ENCODE measurements at places on chromosomes 3 and 15.

GRCh38 chr3:47663630-47664240, 85.1 kb upstream of the CSPG5 start:
- no peaks in the 10 kb centered on the region for H3K27me3 ChIP-seq
- no peaks in the 10 kb centered on the region for H3K4me1 ChIP-seq
- no peak overlapping the region for H3K27ac ChIP-seq
- no peak for DNase-seq

DNA sequence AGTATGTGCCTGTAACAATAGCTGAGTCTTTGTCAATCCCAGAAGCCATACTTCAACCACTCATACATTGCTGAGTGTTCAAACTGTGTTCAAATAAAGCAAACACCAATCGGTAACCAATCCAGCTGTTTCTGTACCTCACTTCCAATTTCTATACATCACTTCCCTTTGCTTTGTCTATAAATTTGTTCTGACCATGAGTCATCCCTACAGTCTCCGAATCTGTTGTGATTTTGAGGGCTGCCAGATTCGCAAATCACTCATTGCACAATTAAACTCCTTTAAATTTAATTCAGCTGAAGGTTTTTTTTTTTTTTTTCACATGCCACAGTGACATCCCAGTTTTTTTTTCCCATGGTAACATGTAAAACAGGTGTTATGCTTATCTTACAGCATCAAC, 870.3 kb downstream of the NAALADL2 start:
- H3K36me3 ChIP-seq = no peaks in the 10 kb centered on the region
- peak overlapping the region; percentile 58 for H3K27ac ChIP-seq
- H3K4me1 ChIP-seq = no peaks in the 10 kb centered on the region
- no peak for DNase-seq

DNA sequence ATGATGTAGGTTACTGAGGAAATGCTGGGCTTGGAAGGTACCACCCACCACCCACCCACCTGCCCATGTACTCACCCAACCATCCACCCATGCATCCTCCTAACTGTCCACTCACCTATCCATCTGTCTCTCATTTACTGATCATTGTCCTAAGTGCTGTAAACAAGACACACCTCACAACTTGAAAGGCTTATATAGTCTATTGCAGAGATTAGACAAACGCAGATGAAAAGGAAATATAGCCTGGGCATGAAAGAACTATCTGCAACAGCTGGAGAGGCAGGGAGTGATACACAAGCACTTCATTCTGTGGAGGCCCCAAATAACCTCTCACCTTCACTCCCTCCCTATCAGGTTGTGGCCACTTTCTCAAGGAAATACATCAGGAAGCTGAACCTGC, 54.0 kb downstream of the DAPK2 start:
- no peaks in the 10 kb centered on the region for H3K4me1 ChIP-seq
- H3K36me3 ChIP-seq = no peaks in the 10 kb centered on the region
- DNase-seq = no peak
- no peaks in the 10 kb centered on the region for H3K27me3 ChIP-seq
- no peak overlapping the region for H3K27ac ChIP-seq
- H3K4me3 ChIP-seq = no peak overlapping the region

DNA sequence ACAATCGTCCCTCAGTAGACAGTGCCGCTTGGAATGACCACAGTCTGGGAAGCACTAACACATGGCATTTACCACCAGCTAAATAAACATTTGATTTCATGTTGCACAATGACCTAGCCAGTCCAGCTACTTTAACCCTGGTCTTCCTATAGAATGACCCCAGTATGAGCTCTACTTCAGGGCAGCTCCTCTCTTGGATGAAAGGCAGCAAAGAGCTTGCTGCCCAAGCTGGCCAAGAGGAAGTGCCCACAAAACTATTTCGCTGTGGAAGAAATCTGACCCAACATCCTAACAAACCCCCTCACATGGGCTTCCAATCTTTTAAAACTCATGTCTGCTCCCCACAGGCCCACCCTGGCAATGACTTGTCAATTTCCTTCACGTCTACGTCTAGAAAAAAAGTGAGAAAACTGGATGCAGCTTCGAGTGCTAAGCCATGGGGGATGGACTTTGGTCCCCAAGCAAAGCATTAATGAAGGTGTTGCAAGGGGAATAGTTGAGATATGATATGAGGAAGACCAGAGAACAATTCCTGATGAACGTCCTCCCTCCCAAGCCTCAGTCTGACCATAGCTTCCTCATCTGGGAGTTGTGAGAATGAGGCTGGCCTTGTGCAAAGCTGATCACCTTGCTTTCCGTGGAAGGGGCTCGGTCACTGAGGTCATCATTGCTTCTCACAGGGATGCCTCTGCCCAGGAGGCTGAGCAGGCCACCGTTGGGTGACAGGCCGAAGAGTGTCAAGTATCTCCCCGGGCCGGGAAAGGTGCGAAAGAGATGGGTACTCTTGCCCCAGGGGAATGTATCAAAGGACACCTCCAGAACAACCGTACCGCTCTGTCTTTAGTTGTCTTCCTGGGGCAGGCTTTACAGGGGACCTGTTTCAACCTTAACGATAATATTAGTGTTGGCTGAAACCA, 964 bp downstream of the SLC25A20 start:
- no peaks in the 10 kb centered on the region for H3K36me3 ChIP-seq
- no peak for DNase-seq
- H3K27ac ChIP-seq = peak overlapping the region; percentile 82
- H3K4me1 ChIP-seq = no peaks in the 10 kb centered on the region
- no peaks in the 10 kb centered on the region for H3K27me3 ChIP-seq

DNA sequence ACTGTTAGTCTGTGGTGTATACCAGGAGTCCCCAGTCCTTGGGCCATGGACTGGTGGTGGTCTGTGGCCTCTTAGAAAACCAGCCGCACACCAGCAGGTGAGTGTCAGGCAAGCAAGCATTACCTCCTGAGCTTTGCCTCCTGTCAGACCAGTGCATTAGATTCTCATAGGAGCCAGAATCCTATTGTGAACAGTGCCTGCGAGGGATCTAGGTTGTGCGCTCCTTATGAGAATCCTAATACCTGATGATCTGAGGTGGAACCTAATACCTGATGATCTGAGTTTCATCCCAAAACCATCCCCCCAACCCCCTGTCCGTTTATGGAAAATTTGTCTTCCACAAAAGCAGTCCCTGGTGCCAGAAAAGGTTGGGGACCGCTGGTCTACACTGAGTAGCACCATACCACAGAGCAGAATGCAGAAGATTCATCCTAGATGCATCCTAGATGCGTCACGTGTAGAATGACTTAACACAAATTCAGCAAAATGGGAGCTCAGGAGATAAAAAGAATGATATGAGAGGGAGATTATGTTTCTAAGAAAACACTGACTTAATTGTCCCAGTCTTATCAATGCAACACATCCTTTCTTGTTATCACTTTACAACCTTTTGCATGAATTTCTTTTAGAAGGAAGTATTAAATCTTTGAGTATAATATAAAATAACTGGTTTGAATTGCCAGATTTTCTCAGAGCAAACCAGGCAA, 28.5 kb downstream of the SELENOT start:
- H3K27me3 ChIP-seq = no peaks in the 10 kb centered on the region
- no peaks in the 10 kb centered on the region for H3K36me3 ChIP-seq
- H3K4me1 ChIP-seq = no peaks in the 10 kb centered on the region
- H3K27ac ChIP-seq = no peak overlapping the region
- no peak for DNase-seq

- H3K4me3 ChIP-seq = peak overlapping the region; percentile 67
- H3K36me3 ChIP-seq = no peaks in the 10 kb centered on the region
- peak overlapping the region; percentile 46 for H3K27ac ChIP-seq
- H3K4me1 ChIP-seq = peaks cover 10% of the 10 kb centered on the region
Observed at GRCh38 chr15:41492597-41493204, 973 bp upstream of the ITPKA start.

DNA sequence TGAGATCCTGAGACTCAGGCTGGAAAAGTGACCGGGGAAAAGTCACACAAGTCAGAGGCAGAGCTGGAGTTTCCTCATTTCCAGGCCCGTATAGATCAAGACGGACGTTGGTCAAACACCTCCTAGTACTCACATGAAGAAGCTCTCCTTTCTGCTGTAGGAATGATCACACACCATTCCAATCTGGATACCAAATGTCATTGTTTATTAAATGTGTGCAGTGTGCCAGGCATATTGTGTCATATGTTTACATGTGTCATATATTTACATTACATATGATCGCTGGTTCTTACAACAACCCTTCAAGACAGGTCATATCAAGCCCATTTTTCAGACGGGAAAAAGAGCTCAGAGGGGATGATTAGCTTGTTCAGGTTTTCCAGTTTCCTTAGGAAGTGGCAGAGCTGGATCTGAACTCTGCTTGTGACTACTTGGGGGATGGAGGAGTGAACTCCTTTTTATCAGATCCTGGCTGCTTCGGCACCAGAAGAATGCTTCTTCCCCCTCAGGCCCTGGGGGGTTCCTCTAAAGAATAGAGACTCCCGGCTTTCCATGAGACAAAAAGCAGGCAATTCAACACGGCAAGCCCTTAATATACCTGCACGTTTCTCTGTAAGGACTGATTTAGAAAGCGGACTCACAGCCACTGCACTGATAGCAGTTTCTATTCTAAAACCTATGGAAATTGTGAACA, 41.9 kb downstream of the FAM43A start:
- H3K4me3 ChIP-seq = no peak overlapping the region
- no peaks in the 10 kb centered on the region for H3K27me3 ChIP-seq
- no peaks in the 10 kb centered on the region for H3K4me1 ChIP-seq

GRCh38 chr3:118760585-118761290, 273.9 kb downstream of the IGSF11 start:
- H3K4me1 ChIP-seq = no peaks in the 10 kb centered on the region
- H3K36me3 ChIP-seq = no peaks in the 10 kb centered on the region
- no peak for DNase-seq
- H3K4me3 ChIP-seq = no peak overlapping the region
- H3K27me3 ChIP-seq = no peaks in the 10 kb centered on the region

DNA sequence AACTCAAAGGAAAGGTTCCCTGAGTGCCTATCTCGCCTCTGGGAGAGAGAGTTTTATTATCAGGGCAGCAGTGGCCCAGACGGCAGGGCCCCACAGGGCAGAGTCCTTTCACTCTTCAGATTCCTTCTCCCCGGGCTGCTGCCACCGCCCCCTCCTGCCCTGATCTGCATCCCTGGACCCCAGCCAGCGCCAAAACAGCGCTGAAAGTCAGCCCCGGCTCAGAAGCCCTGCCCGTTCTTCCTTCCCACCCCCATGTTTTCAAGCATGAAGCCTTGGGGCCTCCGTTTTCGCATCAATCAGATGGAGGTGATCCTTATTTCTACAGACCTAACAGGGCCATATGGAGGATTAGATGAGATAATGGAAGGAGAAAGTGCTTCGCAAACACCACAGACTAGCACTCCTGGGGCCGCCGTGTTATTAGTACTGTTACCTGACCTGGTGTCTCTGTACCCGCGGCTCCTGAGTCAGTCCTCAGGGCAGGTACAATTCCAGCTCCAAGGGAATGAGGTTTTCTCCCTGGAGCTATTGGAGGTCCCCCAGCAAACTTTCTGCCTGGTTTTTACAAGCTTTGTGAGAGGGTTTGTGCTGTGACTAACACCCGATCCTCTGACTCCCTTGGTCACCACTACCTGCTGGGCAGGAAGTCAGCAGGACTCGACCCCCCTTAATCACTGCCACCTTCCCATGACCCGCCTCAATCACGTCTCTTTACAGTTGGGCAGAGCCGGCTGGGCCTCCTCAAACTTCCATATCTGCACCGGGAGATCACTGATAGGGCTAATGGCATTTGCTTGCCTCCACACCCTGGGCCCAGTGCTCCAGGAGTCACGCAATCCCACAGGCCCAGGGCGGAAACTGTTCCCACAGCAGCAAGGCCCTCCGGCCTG, 39.5 kb upstream of the TSEN2 start:
- H3K27ac ChIP-seq = no peak overlapping the region
- DNase-seq = no peak
- H3K4me3 ChIP-seq = no peak overlapping the region
- H3K27me3 ChIP-seq = no peaks in the 10 kb centered on the region
- no peaks in the 10 kb centered on the region for H3K36me3 ChIP-seq

GRCh38 chr3:8987645-8988383, 24.5 kb upstream of the RAD18 start:
- no peaks in the 10 kb centered on the region for H3K27me3 ChIP-seq
- DNase-seq = peak; percentile 50
- H3K4me3 ChIP-seq = no peak overlapping the region
- H3K36me3 ChIP-seq = no peaks in the 10 kb centered on the region

- no peaks in the 10 kb centered on the region for H3K27me3 ChIP-seq
- no peak overlapping the region for H3K4me3 ChIP-seq
- no peak overlapping the region for H3K27ac ChIP-seq
Observed at GRCh38 chr15:77235566-77235965, 164.7 kb upstream of the TSPAN3 start.

DNA sequence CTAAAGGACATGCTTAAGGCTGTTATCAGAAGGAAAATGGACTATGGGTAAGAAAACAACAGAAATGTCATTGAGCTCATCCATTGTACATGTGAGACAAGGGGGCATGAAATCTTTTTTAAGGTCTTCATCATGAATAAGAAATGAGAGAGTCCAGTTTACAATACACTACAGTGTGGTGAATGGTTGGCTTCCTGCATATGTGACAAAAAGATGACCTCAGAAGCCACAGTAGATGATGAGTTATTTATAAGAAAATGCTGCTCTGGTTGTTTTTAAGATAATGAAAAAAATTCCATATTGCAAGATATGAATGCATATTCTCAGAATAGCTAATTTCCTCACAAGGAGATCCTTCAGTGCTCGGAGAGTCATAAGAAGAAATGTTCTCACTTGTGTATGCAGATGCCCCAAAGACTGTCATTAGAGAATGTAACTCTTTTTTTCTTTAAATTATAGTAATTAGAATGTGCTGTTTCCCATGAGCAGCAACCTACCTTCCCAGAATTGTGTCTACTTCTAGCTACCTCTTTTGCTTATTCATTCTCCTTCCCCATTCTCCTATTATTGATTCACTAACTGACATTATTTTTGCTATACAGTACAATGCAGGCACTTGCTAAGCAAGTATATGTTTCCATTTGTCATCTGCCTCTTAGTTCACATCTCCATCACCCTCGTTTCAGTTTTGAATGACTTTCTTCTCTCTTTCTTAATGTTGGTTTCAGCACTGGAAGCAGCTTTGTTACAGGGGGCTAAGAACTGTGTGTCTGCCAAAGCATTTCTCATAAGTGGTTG, 152.0 kb upstream of the PEX5L start:
- H3K36me3 ChIP-seq = no peaks in the 10 kb centered on the region
- H3K27me3 ChIP-seq = no peaks in the 10 kb centered on the region
- no peak overlapping the region for H3K4me3 ChIP-seq
- H3K4me1 ChIP-seq = no peaks in the 10 kb centered on the region
- DNase-seq = no peak

GRCh38 chr3:192919901-192920300, 2.2 kb upstream of the MB21D2 start:
- no peaks in the 10 kb centered on the region for H3K36me3 ChIP-seq
- no peak for DNase-seq
- no peak overlapping the region for H3K4me3 ChIP-seq
